ENCODE measurements at places on chromosomes 1 and 21. TPM values are rescaled to one million over a fixed set of nuclear protein-coding genes. Genes with fewer than 3 reads are reported as not detected.

DNA sequence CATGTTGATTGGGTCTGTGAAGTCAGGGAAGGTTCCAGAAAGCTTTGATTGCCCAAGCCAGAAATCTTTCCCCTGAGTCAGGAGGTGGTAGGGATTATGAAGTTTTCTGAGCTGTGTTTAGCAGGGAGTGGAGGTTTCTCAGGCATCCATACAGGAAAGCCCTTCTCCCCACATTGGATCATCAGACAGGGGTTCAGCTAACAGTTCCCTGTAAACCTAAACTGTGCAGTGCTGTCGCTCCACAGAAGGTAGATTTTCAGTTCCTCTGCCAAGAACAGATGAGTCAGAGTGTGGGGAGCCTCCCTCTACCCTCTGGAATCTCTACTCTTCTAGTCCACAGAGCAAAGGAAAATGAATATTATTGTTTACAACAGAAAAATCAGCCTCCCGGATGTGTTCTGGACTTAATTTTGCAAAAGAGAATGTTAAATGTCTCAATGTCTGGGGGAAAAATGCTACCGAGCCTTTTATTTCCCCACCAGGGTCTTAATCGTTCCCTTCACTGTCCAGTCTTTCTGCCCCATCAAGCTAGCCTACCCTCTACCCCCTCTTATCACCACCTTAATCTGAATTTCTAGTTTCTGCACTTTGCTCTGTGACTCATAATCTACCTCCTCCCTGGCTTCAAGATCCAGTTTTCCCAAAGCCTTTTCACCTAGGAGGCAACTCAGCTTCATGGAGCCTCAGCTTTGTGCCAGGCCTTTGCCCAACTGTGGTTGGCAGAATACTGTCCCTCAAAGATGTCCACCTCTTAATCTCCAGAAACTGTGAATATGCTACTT, 355.6 kb downstream of the PRDM2 start:
- DNase-seq = no peak

- no peak for DNase-seq
Observed at GRCh38 chr1:54499360-54500106, 48.5 kb upstream of the ACOT11 start.

DNA sequence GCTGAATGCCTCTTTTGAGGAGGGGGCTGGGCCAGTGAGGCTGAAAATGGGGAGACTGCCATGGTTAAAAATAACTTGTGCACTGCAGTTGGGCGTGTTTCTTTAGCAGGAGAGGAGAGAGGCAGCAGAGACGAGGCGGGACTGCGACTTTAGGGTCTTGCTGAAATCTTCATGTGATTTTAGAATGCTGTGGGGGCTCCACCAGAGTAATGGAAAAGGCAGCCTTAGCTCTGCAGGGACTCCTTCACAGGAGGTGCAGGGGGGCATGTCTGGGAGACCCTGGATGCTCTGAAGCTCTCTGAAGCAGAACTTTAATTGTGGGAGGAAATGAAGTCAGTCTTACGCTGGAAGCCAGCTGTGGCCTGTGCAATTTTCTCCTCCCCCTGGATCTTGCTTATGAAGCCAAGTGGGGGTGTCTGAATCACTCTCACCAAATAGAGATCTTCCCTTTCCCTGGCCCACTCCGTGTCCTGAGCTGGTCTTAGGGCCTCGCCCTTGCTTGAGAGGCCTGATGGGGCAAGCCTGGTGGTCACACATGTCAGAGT, 60.8 kb downstream of the NDUFS5 start:
- no peak for DNase-seq

The GIPC2 gene
- 0.26 TPM for total RNA-seq

GRCh38 chr1:230861970-230862595, 6.2 kb downstream of the C1orf198 start:
- DNase-seq = no peak

DNA sequence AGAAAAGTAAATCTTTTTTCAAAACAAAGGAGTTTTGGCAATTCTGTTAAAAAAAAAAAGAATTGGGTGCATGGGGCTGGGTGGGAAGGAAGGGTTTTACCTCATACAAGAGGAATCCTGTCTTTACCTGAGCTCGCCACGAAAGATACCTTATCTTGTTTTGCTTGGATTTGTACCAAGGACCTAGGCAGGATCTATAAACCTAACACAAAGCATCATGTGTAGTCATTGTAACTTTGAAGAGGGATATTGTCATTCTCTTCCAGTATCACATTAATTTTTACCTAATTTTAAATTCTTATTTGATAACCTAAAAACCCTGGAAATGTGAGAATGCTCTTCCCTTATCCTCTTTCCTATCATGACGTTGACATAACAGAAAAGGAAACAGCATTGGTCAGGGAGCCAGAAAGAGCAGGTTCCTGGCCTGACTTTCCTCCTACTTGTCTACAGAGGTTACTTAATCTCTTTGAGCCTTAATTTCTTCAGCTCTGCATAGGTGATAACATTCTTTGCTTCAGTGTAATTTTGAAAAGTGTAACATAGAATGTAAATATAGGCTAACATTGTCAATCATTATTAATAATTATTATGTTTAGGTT, 4.0 kb upstream of the LAMC1 start:
- no peak for DNase-seq

DNA sequence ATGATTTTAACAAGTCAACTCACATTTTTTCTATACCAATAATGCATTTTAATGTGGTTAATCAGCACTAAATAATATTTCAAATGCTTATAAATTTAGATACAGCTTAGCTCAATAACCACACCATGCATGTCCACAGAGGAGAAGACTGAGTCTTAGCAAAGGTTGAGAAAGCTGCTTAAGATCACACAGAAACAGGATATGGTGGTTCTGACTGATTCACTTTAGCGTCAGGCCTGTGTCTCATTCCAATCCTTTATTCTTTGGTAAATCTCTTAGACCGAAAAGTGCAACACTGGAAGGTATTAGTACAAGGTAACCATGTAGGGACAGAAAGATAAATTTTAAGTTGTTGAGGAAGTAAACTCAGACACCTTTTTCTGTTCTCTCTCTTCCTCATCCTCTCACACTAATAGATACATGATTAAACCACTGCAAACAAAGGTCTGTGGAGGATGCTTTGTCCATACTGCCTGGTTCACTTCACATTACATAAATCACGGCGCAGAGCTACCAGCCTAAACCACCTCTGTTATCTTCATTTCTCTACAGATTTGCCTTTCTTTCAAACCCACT, 139.0 kb downstream of the DPYD start:
- DNase-seq = no peak

The ELF3 gene
- total RNA-seq = 126 TPM

DNA sequence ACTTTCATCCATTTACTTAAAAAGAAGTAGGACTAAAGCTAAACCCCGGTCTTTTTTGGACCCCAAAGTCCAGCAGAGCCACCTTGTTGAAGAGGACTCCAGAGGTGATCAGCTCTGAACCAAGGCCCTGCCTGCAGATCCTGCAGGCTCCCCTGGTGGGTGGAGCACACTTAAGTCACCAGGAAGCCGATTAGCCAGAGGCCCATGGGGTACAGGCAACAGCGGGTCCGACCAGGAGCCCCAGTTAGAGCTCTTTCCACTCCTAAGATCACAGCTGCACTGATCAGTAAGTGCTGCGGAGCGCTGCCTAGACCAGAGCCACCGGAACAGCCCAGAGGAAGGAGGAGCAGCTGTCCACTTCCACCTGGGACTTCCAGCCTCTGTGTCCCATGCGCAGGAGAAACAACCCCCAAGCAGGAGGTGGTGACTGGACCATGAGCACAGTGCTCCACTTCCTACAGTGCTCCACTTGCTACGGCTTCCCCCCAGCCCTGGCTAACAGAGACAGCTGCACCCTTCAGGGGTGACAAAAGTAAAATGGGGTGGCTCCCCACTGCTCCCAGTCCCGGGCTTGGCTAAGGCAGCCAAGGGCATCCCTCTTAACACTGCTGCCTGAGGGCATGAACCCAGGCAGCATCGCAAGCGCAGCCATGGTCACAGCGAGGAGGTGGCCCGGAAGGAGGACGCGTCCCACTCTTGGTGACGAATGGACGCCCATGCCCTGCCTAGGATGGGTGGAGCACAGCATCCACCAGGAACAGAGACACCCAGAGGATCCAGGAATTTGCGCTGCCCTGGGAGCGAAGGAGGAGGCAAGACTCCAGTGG, 58.0 kb downstream of the NPHP4 start:
- DNase-seq = no peak

DNA sequence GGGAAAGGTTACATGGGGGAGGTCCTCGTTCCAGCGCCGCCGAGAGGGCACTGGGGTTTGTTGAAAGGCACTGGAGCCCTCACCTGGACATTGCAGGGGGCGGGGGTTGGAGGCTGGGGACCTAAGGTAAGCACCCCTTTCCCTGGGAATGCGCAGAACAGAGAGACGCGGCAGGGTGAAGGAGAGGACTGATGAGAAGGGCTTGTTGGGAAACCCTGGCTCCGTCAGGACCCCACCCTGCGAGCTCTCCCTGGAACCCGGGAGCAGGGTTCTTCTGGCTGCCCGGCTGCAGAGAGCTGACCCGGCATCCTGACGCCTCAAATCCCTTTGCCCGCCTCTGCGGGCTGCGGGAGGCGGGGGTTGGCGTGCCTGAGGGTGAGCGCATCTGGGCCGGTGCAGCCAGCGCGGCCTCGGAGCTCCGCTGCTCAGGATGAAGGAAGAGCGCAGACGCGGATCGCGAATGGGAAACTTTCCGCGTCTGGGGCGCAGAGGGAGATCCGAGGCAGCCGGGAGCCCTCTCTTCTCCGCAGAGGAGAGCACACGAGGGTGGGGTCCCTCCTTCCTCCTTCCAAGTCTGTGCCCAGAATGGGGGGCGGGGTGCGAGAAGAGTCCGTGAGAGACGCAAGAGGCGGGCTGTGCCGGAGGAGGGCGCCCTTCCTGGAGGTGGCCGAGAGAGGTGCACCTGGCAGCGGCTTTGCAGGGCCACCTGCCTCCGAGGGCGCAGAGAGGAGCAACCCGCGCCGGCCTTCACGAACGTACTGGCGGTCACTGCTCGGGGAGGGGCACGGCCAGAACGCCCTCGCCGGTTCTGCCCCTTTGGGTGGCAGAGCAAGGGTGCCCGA, 2.4 kb downstream of the IGSF21 start:
- DNase-seq = no peak

DNA sequence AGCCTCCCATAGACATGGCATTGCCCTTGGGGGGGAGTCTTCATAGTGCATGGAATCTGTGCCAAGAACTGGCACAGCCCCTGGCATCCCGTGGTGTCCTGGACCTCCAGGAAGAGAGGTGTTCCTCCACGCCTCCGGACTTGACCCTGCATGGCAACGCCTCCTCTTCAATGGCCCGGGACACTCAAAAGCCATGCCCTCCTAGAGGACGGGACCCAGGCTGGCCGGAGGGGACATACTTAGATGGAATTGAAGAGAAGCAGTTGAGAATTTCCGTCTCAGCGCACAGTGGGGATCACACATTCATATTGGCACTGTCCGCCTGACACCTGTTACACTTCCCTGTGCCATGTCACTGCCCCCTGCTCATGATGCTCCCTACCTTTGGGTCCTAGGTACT, 38.4 kb upstream of the TENT5C start:
- DNase-seq = no peak

The AVPR1B gene
- total RNA-seq = not detected

DNA sequence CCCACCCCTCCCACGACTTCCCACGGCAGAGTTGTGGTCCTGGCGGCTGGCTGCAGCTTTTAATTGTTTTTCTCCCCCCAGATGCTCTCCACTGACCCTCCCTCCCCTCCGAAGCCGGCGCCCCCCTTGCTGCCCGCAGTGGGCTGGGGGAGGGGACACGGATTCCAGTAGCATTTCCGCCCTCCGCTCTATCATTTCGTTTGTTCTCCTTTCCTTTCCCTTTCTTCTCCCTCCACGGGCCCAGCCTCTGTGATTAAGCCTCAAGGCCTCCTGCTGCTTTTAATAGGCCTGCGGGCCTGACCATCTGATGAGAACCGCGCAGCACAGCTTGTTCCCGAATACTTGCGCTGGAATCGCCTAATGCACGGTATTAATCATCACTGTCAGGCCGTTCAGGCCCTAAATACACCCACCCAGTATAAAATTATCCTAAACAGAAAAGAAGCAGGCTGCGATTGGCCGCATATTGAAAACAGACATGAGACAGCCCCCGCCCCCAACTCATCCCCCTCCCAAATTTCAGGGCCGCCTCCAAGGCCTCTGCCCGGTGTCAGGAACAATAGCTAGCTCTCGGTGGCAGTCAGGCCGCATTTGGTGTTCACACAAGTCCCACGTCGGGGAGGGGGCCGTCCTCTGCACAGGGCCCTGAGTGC, 102.0 kb upstream of the ARHGEF16 start:
- DNase-seq = no peak

The SELE gene
- not detected for total RNA-seq

DNA sequence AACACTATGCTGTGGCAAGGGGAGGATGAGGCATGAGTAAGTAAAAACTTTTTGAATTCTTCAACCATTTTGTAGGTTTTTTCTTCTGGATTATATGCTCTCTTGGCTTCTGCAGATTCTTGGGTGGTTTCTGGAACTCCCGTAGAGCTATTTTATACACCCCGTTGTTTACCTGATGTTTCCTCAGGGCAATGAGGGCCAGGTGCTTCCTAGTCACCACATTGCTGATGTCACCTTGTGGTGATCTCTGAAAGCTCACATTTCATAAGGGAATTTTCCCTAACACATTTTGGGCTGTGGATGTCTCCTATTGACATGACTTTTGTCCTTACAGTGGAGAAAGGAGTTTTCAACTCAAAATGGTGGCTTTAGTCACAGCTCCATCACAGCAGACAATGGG, 356.6 kb downstream of the PLA2G4A start:
- DNase-seq = no peak

DNA sequence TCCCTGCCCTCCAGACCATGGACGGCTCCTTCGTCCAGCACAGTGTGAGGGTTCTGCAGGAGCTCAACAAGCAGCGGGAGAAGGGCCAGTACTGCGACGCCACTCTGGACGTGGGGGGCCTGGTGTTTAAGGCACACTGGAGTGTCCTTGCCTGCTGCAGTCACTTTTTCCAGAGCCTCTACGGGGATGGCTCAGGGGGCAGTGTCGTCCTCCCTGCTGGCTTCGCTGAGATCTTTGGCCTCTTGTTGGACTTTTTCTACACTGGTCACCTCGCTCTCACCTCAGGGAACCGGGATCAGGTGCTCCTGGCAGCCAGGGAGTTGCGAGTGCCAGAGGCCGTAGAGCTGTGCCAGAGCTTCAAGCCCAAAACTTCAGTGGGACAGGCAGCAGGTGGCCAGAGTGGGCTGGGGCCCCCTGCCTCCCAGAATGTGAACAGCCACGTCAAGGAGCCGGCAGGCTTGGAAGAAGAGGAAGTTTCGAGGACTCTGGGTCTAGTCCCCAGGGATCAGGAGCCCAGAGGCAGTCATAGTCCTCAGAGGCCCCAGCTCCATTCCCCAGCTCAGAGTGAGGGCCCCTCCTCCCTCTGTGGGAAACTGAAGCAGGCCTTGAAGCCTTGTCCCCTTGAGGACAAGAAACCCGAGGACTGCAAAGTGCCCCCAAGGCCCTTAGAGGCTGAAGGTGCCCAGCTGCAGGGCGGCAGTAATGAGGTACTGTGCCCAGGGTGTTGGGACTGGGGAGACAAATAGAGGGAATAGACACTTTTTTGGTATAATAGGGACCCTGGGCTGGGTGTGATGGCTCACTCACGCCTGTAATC, 1.0 kb downstream of the ZBTB48 start:
- no peak for DNase-seq

The GBP6 gene
- total RNA-seq = not detected
